ENCODE measurements at places on chromosomes 1 and 21.

GRCh38 chr1:184023171-184023570 is 14.4 kb downstream of the COLGALT2 start:
- DNase-seq = no peak

- no peak for DNase-seq
Observed at GRCh38 chr1:112889052-112889768, 66.8 kb downstream of the SLC16A1 start.

DNA sequence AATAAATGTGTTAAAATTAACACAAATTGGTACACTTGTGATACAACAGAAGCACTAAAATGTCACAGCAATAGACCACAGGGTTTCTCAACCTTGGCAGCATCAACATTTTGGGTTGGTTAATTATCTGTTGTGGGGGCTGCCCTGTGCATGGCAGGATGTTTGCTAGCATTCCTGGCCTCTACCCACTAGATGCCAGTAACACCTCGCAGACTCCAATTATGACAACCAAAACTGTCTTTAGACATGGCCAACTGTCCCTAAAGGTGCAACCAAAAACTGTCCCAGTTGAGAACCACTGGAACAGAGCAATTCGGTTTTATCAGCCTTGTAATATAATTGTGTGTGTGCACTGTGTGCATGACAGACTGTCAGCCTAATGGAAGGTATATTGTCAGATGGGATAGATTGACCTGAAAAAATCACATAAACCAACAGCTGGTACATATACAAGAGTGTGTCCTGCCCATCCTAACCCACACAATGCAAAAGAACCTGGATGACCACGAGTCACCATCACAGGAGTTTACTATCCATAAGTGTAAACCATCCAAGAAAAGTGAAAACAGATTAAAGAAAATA is 13.5 kb upstream of the ERG start:
- no peak for DNase-seq

DNA sequence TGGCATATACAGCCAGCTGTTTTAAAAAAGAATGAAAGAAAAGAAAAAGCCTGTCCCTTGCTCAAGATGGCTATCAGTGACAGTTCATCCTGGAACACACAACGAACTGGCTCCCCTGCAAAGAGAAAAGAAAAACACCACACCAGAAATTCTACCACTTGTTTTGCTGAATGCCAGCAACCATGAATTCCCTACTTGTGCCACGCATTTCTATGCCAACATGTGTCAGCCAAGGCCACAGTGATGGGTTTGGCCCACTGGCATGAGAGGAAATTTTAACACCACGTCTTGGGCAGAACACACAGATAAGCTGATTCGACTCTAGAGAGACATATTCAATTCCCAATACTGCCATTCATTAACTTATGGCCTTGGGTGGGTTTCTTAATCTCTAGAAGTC is 64.0 kb downstream of the CAPZB start:
- DNase-seq = no peak

DNA sequence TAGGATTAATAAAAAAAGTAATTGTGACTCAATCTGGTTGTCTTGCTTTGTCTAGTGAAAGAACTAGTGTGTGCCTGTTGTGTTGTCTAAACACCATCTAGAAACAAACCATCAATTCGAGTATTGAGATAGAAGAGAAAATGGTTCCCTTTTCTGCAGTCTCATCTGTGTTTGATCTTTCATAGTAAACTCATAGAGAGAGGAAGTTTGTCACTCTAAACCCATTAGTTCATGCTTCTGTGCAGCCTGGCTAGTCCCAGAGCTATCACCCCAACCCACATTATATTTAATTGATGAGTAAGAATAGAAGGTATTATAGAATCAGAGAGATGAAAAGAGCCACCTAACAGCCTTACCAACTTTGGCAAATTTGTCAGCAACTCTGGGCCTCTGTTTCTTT is 99.5 kb downstream of the TGFB2 start:
- no peak for DNase-seq

- DNase-seq = no peak
Observed at GRCh38 chr21:41269535-41269934, 47.1 kb upstream of the FAM3B start.

All from pancreas (tissue), 10 donors.